HS-5 (cell line): ENCODE measurements at places on chromosomes 3 and 15.

DNA sequence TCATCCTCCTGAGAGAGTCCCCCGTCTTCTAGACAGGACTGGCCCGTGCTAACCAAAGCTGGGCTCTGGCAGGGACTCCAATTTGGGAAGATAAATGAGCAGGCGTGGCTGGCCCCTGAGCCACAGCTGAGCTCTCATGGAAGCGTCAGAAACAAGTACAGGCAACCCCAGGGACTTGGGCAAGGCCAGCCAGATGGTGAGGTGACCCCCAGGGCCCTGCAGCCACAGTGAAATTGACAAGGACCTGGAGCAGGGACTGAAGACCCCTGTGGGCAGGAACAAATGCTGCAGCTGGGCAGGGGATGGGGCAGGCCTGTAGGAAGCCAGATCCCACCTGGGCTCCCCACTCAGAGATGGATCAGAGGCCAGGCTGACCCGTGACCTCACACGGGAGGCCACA, 32.8 kb upstream of the CGNL1 start:
- no peak for DNase-seq

DNA sequence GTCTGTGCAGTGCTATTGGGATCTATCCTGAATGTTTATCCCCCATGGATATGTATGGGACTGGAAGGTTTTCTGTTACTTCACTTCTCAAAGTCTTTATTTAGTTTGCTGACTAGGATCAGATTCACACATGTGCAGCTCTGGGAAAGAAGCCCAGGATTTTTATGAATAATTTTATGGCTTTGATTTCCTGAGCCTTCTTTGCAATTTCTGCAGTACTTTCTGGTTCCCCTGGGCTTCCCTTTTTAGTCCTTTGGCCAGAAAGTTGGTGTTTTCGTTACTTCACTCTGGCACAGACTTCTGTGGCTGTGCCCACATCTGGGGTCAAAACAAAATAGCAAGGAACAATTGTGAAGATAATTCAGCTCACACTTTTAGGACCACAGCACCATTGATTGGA, 721.0 kb downstream of the OTOL1 start:
- DNase-seq, result no peak

- peak; percentile 25 for DNase-seq
Measured at GRCh38 chr3:52052831-52053306, 3.5 kb downstream of the DUSP7 start.

- DNase-seq, result no peak
Measured at GRCh38 chr3:21745966-21746365, 5.0 kb downstream of the ZNF385D start.

DNA sequence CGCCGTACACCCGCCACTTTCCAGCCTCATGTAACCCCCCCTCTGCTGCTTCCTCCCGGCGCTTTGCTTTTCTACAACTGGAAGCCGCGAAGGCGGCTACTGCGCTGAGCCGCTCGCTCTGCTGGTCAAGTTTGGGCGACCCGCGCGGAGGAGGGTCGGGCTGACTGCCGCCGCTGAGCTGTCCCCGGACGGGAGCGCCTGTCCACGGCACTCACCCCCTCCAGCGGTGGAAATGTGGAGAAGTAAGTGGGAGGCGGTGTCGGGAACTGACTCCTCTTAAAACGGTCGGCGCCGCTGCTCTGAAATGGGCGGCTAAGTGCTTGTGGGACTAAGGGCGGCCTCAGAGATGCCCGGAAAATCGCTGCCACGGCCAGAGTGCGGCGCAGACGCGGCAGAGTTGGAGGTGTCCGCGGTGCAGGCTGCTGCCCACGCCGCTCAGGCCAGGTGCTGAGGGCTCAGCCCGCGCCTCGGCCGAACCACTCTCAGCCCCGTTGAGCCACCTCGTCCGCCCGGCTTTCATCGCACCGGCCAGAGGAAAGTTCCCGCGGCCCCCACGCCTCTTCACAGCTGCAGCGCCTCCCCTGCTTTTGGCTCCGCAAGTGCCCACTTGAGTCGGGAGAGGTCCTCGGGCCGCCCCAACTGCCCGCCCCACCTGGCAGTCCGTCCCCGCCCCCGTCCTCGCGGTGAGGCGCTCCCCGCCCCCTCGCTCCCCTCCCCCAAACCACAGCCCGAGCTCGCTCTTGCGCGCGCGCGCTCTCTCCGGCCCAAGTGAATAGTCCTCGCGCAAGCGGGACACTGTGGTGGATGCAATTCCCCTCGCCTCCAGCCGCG, at the start of gene EPHA6:
EPHA6 (plus strand) TSS at position 775 of the 831 bp plus-strand sequence.
- DNase-seq, result peak; percentile 58

DNA sequence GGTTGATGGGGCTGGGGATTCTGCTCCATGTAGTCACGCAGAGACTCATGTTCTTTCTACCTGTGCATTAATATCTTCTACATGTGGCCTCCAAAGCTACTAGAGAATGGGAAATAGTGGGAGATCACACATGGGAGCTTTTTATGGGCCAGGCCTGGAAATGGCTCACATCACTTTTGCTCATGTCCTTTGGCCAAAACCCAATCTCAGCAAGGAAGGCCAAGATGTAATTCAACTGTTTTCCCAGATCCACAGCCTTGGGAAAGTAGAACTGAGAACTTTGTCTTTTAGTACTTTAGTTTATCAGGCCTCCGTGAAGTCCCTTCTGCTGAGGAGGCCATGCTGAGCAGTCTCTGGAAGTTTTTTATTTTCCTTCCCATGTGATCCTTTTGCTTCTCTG, 73.2 kb upstream of the SLC4A7 start:
- no peak for DNase-seq

- no peak for DNase-seq
Measured at GRCh38 chr3:57961828-57962447, 46.3 kb upstream of the FLNB start.

DNA sequence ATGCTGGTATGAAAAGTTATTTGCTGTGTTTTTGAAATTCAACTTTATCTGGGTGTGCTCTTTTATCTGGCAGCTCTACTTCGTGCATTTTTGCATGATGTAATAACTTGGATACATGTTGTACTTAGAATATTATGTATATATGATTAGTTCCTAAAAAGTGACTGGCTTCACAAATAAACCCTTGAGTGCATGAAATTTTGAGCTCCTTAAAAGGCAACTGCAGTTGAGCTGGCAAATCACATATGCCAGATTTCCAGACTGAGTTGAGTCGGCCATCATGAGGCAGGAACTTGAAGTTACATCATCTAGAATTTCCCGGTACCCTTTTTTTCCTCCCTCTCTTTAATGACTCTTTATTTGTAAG, 162.5 kb downstream of the FNDC3B start:
- DNase-seq, result no peak

DNA sequence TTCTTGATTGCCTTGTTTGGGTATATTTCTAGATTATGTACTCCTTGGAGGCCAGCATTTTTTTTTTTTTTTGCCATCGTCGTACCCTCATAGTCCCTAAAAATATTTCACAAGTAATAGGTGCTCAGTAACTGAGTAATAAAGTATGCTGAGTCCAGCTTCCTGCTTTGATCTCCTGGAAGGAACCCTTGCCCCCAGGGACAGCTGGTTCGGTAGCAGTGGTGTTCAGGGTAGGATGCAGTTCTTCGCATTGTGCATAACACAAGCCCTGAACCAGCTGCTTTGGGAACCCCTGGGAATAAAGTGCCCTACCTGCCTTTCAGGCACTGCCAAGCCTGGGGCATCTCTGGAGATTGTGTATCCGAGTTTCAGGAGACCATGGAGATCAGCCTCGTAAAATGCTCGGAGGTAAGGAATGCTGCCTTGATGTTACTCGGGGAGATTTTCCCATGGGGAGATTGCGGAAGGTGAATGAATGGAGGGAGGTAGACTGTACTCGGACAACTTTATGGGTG, 7.6 kb downstream of the MYZAP start:
- DNase-seq, result no peak

GRCh38 chr3:54198556-54198955, 76.2 kb downstream of the CACNA2D3 start:
- no peak for DNase-seq

- no peak for DNase-seq
Measured at GRCh38 chr3:116512281-116512680, 67.0 kb upstream of the LSAMP start.

GRCh38 chr3:145145461-145145860, 1015.5 kb downstream of the PLOD2 start:
- DNase-seq, result peak; percentile 4

DNA sequence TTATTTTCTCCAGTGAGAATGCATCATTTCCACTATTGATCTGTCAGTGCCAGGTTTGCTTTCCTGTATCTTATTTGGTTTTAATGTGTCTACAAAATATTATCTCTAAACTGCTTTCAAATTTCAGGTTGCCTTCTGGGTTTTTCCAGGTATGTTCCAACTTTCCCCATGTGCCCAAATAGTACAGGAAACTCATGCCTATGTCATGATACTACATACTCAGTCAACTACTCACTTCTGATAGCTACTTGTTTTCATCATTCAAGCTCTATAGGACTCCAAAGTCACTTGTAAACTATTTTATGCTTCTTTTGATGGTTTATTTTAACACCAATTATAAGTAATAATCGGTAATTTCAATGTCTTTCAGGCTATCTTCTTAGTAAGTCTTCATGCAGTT, 134.8 kb upstream of the TTC14 start:
- peak; percentile 15 for DNase-seq

DNA sequence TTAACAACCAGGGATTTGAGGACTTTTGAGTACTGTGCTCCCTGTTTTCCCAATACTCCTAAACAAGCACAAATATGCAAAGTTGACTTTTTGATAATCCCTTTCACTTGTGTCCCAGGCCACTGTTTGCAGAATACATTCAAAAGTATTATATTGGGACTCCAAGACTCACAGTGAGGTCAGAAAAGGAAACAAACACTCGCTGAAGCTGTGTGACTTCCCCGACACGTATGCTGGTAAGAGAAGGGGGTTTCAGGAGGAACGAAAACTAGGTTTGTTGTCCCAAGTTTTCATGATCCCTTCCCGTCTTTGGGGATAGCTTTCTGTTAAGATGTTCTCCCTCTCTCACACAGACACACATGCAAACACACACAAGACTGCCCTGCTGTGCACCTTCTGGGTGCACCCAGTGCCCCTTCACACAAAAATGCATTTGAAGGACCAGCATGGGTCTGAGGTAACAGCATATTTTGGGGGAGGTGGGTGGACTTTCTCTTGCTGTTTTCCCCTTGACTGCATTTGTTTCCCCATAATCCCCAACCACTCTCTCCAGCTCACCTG, 225.2 kb upstream of the PRICKLE2 start:
- DNase-seq, result no peak

- DNase-seq, result no peak
Measured at GRCh38 chr15:69434679-69435078, 17.9 kb upstream of the RPLP1 start.

GRCh38 chr3:10857235-10857634, 41.2 kb downstream of the SLC6A11 start:
- DNase-seq, result no peak

- no peak for DNase-seq
Measured at GRCh38 chr3:15858547-15859506, 61.0 kb upstream of the ANKRD28 start.

GRCh38 chr15:55737373-55737772, 5.6 kb downstream of the PRTG start:
- peak; percentile 22 for DNase-seq

DNA sequence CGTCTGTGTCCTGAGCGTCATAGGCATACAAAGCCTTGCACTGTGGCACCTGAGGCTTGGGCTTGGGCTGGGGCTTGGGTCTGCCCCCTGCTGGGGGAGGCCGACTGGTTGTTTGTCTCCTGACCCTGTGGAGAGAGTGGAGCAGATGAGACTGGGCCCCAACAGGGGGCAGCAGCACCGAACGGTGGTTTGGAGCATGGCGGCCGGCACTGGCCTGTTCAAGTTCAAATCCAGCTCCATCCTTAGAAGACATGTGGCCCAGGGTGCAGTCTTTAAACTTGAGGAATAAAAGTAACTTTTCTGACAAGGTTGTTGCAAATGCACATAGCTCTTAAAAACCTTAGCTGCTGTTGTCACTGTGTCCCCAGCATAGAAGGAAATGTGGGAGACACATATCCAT, 33.3 kb downstream of the CCNB2 start:
- no peak for DNase-seq

- peak; percentile 63 for DNase-seq
Measured at GRCh38 chr3:73661265-73661664, 36.5 kb upstream of the PDZRN3 start.

- peak; percentile 20 for DNase-seq
Measured at GRCh38 chr3:129824926-129825541, 68.5 kb downstream of the TMCC1 start.

DNA sequence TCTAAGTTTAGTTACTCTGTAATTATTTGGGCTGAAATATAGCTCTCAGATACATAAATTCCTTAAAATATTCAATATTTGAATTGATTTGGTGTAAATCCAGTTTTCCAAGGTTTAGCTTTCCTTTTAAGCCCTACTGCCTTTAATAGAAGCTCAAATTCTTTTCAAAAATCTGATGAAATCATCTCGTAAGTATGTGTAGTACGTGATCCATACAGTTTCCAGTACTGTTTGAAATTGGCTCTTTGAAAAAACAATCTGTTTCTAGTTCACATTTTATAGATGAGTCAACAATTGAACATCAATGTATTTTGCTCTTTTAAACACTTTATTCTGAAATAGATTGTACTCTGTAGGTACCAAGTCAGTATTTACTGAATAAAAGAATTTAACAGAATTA, 84.2 kb downstream of the LRRC49 start:
- peak; percentile 79 for DNase-seq

DNA sequence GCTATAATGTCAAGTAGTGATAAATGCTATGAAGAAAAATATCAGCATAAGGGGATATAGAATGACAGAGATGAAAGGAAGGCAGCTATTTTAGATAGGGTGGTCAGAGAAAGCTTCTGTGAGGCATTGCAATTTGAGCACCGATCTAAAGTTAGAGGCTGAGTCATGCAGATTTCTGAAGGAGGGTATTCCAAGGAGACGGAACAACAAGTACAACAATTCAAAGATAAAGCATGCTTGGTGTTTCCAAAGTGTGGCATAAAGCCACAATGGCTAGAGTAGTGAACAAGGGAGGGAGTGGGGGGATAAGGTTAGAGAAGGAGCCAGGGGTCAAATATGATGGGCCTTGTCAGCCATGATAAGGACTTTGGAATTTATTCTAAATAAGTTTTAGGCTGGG, 71.9 kb downstream of the PFN2 start:
- DNase-seq, result no peak

DNA sequence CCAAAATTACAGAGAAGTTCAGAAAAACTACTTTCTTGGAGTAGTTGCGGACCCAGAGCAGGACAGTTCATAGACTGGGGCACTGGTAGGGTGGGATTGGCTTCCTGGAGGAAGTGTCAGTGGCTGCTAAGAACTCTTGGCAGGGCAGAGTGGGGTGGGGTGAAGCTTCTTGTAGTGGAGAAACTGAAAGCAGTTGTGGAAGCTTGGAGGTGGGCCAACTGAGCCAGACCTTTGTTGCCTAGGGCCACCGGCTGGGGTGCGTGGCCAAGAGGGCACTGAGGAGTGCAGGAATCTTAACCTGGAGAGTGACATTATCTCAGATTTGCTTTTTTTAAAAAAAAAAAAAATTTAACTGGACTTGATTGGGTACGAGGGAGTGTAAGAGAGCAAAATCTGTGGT, 3.1 kb downstream of the KAT2B start:
- no peak for DNase-seq

DNA sequence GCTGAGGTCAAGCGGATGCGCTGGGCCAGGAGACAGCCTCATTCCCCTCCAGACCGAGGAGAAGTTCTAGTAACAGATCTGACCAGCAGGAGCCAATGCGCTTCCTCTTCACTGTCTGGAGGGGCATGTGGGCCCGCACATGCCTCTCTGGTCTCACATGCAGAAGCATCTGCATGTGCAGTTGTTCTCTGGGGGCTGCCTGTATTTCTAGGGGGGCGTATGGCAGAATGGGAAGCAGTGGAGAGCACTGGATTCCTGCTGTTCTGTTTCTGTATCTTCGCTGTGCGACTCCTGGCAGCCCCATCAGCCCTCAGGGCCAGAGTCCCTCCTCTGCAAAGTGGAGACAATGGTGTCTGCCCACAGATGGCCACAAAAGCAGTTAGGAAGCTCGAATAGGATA, 170.4 kb upstream of the IQSEC1 start:
- DNase-seq, result no peak
